ENCODE measurements at places on chromosomes 4 and X.

DNA sequence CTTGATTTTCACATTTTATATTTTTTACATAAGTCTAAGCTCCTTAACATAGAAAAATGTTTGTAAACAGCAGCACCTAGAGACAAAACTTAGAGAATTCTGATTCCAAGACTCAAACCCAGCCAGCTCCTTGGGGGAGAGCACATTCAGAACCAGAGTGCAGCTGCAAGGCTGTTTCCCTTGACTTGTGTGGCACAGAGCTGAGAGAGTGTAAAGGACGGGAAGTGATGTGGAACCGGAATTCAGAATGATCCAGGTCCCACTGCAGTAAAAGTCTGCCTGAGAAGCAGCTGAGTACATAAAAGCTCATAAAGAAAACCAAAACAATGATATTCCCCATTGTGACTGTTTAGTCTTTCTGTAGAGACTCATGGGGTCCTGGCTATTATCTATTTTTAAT, 713.8 kb downstream of the RAB28 start:
- DNase-seq, result no peak

DNA sequence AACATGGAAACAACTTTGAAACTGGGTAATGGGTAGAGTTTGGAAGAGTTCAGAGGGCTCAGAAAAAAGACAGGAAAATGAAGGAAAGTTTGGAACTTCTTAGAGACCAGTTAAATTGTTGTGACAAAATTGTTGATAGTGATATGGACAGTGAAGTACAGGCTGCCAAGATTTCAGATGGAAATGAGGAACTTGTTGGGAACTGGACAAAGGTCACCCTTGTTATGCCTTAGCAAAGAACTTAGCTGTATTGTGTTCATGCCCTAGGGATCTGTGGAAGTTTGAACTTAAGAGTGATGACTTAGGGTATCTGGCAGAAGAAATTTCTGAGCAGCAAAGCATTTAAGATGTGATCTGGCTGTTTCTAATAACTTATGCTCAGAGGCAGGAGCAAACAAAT, 5.1 kb upstream of the ARL13A start:
- DNase-seq, result no peak

- DNase-seq, result no peak
These were observed 69.1 kb downstream of the PCDH7 start for GRCh38 chr4:30789219-30789671.

GRCh38 chrX:129647418-129648410, 7.0 kb downstream of the APLN start:
- no peak for DNase-seq

DNA sequence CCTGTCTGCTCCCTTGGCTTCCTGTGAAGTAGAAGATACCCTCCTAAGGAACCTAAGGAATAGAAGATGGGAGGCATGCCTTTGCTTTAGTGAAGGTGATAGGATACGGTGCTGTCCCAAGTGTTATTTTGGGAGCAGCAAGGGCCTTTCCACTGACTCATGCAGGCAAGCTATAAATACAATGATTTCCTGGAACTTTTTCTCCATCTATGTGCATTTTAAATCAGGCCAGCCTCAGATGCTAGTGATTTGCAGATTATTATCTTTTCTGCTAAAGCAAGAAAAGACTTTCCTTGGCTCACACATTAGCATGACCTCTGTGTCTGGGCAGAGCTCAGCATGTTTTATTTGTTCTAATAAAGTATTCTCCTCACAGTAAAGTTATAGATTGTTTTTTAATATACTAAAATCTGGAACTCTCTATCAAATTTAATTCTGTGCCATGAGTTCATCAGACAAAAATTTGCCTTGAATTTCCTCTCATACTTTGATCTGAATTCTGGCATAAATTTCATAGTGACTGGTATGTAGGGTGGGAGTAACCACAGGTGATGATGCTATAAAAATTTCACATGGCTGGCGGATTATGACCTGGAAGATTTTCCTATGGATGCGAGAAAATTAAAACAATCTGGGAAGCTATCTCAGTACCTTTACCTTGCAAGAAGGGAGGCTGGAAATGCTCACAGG, 131.7 kb downstream of the REPS2 start:
- no peak for DNase-seq

- DNase-seq, result no peak
These were observed 22.2 kb downstream of the CEP44 start for GRCh38 chr4:174305961-174306360.

All from activated effector memory CD4-positive, alpha-beta T cell treated with anti-CD3 and anti-CD28 coated beads, Interleukin-2, amount 50 U/mL, for 16 hours (primary cell).